ENCODE measurements at places on chromosomes 6 and 20.

- no peak for DNase-seq
- peaks cover 9% of the 10 kb centered on the region for H3K36me3 ChIP-seq
- no peak overlapping the region for H3K27ac ChIP-seq
Observed at GRCh38 chr6:31473780-31474761, 23.9 kb upstream of the MICB start.

GRCh38 chr6:125301435-125302391 is at the start of gene HDDC2:
Gene HDDC2 (minus strand): TSS chr6:125301967. CDS start chr6:125301932, 35 bp downstream.
- peaks cover 25% of the 10 kb centered on the region for H3K27me3 ChIP-seq
- DNase-seq, result peak; percentile 53
- H3K4me3 ChIP-seq, result peak within 1 kb of the TSS; percentile 80
- peaks cover 37% of the 10 kb centered on the region for H3K4me1 ChIP-seq
- peaks cover 42% of the 10 kb centered on the region for H3K36me3 ChIP-seq

DNA sequence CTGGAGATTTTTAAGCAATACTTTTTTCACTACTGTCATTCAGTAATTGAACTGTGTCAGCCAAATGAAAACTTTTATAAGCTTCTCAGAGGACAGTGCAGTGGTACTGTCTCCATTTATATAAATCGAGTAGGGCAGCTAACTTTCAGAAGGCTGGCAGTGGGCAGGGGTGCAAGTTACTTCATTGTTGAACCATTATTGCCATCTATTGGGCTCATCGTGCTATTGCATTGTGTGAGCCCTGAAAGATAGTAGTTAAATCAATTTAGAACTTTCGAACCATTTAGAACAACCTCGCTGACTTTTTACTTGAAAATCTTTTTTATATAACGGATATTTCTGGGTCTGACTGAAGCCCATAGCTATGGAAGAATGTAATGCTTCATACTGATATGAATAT is 347.8 kb upstream of the PLCB4 start:
- DNase-seq, result no peak
- H3K4me1 ChIP-seq, result no peaks in the 10 kb centered on the region
- H3K36me3 ChIP-seq, result no peaks in the 10 kb centered on the region
- H3K27ac ChIP-seq, result no peak overlapping the region
- H3K4me3 ChIP-seq, result no peak overlapping the region

- peaks cover 51% of the 10 kb centered on the region for H3K4me1 ChIP-seq
- H3K36me3 ChIP-seq, result peaks cover 2% of the 10 kb centered on the region
- H3K27me3 ChIP-seq, result peaks cover 40% of the 10 kb centered on the region
- H3K4me3 ChIP-seq, result peak overlapping the region; percentile 0
- DNase-seq, result peak; percentile 80
- peak overlapping the region; percentile 19 for H3K27ac ChIP-seq
Observed at GRCh38 chr6:148758492-148758891, 11.7 kb downstream of the UST start.

- H3K4me3 ChIP-seq, result peak overlapping the region; percentile 64
- H3K4me1 ChIP-seq, result peaks cover 7% of the 10 kb centered on the region
- H3K27me3 ChIP-seq, result no peaks in the 10 kb centered on the region
Observed at GRCh38 chr20:58649288-58650180, 1.5 kb upstream of the STX16 start.

DNA sequence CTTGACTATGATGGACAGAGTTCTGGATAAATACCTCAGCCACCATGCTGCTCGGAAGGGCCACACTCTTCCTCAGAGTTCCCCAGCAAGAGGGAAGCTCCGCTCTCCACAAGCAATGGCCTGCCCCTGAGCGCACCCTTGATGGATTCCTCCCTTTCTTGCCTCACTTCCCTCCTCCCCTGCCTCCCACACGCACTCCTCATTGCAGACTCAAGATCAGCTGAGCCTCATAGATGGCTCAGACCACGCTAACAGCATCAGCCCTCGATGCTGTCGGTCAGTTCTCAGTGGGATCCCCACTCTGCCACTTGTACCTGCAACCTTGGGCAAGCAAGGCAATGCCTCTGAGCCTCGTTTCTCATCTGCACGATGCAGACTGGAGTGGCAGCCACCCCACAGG is 123.3 kb downstream of the BMP7 start:
- no peaks in the 10 kb centered on the region for H3K36me3 ChIP-seq
- H3K4me1 ChIP-seq, result peaks cover 2% of the 10 kb centered on the region
- H3K4me3 ChIP-seq, result no peak overlapping the region
- no peak for DNase-seq

DNA sequence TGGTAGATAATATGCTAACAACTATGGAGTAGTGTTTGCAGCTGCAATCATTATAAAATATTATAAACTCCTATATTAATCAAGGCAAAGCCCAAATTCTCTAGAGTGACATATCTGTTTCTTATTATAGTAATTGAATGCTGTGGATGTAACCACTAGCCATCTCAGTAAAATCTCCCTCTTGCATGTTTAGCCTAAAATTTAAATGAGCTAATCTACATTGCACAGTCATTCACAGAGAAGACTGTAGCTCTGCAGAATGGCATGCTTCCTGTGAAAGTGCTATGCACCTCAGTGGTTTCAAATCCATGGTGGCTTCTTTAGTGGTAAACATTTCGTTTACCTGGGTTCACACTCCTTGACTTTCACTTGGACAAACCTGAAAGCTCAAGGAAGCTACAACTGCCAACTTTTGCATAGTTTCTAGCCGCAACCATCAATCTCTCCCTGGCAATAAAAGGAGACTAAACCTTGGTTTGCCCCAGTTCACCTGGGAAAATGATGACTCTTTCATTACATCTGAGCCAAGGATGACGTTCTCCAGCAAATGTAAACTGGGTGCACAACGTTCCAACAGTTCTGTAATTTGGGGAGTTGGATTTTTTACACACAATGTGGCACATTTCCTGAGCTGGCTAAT is 47.2 kb downstream of the FILIP1 start:
- H3K27ac ChIP-seq, result no peak overlapping the region
- H3K27me3 ChIP-seq, result peaks cover 21% of the 10 kb centered on the region
- no peaks in the 10 kb centered on the region for H3K36me3 ChIP-seq
- H3K4me1 ChIP-seq, result peaks cover 4% of the 10 kb centered on the region
- H3K4me3 ChIP-seq, result no peak overlapping the region

- no peaks in the 10 kb centered on the region for H3K4me1 ChIP-seq
- no peak overlapping the region for H3K4me3 ChIP-seq
- H3K27ac ChIP-seq, result no peak overlapping the region
- H3K36me3 ChIP-seq, result no peaks in the 10 kb centered on the region
Observed at GRCh38 chr6:168416531-168416930, 24.5 kb upstream of the SMOC2 start.

DNA sequence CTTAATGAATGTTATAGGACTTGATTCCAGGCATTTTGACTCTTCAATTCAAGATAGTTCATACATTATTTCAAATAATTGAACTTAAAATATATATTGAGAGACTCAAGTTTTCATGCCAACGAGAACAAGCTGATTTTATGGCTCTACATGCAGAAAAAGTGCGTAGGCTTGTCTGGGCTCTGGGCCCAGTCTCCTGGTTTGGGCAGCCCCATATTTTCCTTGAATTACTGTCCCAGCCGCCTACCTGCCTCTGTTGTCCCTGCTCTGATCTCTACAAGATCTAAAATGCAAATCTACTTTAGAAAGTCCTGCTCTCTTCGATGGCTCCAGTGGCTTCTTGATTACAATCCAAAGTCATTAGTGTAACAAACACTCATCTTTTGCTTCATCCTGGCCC is 537.4 kb upstream of the CHD6 start:
- DNase-seq, result no peak
- no peaks in the 10 kb centered on the region for H3K4me1 ChIP-seq

- H3K27me3 ChIP-seq, result no peaks in the 10 kb centered on the region
- H3K4me3 ChIP-seq, result no peak overlapping the region
- no peaks in the 10 kb centered on the region for H3K36me3 ChIP-seq
- DNase-seq, result no peak
Observed at GRCh38 chr6:148984531-148985056, 237.8 kb downstream of the UST start.

- no peak overlapping the region for H3K4me3 ChIP-seq
- no peaks in the 10 kb centered on the region for H3K36me3 ChIP-seq
- no peaks in the 10 kb centered on the region for H3K4me1 ChIP-seq
- peaks cover 2% of the 10 kb centered on the region for H3K27me3 ChIP-seq
- no peak overlapping the region for H3K27ac ChIP-seq
Observed at GRCh38 chr6:144955392-144955791, 670.3 kb downstream of the UTRN start.

GRCh38 chr6:61210549-61210948 is 1075.5 kb downstream of the KHDRBS2 start:
- H3K4me1 ChIP-seq, result no peaks in the 10 kb centered on the region
- no peaks in the 10 kb centered on the region for H3K36me3 ChIP-seq
- H3K27ac ChIP-seq, result no peak overlapping the region
- no peak overlapping the region for H3K4me3 ChIP-seq

DNA sequence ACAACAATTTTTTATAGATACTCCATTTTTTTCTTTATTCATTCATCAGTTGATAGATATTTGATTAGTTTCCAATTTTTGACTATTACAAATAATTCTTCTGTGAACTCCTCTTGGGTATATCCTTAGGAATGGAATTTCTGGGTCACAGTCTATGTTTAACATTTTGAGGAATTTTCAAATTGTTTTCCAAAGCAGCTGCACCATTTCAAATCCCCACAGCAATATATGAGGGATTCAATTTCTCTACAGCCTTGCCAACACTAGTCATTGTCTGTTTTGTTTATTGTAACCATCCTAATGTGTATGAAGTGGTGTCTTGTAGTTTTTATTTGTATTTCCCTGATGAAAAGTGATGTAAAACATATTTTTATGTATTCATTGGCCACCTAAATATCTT is 320.3 kb upstream of the DEFB112 start:
- H3K36me3 ChIP-seq, result no peaks in the 10 kb centered on the region
- no peak for DNase-seq
- no peaks in the 10 kb centered on the region for H3K4me1 ChIP-seq
- H3K4me3 ChIP-seq, result no peak overlapping the region
- H3K27me3 ChIP-seq, result no peaks in the 10 kb centered on the region
- no peak overlapping the region for H3K27ac ChIP-seq

DNA sequence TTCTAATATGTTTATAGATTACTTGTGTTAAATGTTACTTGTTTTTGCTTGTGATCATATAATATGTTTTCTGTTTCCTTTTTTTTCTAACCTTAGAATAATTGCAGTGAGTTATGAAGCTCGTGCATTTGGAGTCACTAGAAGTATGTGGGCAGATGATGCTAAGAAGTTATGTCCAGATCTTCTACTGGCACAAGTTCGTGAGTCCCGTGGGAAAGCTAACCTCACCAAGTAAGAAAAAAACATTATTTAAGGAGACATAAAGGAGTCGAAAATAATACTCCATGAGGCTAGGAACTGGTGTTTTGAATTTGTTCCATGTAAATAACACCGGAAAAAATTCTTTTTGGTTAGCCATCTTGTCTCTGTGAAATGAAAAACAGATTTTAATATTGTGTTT is 6.9 kb downstream of the POLH start:
- DNase-seq, result no peak
- peaks cover 61% of the 10 kb centered on the region for H3K36me3 ChIP-seq
- no peaks in the 10 kb centered on the region for H3K27me3 ChIP-seq
- H3K4me1 ChIP-seq, result peaks cover 58% of the 10 kb centered on the region

DNA sequence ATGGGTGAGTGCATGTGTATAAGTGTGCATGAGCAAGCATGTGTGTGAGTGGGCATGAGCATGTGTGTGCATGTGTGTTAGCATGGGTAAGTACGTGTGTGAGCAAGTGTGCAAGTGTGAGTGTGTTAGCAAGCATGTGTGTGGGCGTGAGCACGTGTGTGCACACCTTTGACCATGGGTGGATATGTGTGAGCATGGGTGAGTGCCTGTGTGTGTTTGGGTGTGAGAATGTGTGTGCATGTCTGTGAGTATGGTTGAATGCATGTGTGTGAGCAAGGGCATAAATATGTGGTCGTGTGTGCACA is 84.6 kb downstream of the DLL1 start:
- no peaks in the 10 kb centered on the region for H3K27me3 ChIP-seq
- H3K27ac ChIP-seq, result no peak overlapping the region
- no peak for DNase-seq
- H3K4me3 ChIP-seq, result no peak overlapping the region
- H3K36me3 ChIP-seq, result no peaks in the 10 kb centered on the region

DNA sequence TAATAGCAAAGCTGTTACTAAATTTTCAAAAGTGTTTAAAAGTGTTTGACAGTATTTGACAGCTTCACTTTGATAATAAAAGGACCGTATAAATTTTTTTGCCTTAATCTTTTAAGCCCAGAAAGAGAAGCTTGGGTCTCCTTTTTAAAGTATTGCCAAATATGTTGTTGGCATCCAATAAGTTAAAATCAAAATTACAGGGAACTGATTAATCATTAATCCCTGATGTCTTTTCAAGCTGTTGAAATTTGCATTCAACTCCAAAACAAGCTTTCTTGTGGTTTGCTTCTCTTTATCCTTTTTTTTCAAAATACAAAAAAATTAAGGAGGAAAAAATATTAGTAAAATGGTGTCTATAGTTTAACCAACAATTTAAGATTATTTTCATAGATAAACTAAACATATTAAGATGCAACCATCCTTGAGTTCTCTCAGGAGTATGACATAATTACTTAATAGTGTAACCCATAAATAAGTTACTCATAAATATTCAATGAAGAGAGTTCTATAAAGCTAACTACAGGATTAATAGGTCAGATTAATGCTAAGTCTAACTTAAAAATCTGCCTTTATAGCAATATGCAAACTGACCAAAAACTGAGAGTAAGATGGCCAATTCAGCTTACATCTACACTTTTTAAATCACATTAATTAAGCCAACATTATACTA is 27.0 kb upstream of the CALHM6 start:
- H3K27me3 ChIP-seq, result no peaks in the 10 kb centered on the region
- H3K4me3 ChIP-seq, result no peak overlapping the region
- no peaks in the 10 kb centered on the region for H3K4me1 ChIP-seq
- H3K36me3 ChIP-seq, result no peaks in the 10 kb centered on the region
- no peak for DNase-seq

- H3K4me3 ChIP-seq, result no peak overlapping the region
- DNase-seq, result no peak
- peaks cover 19% of the 10 kb centered on the region for H3K4me1 ChIP-seq
- peaks cover 56% of the 10 kb centered on the region for H3K27me3 ChIP-seq
Observed at GRCh38 chr20:46025376-46025783, 3.6 kb upstream of the SLC12A5 start.

Data from activated CD8-positive, alpha-beta memory T cell treated with anti-CD3 and anti-CD28 coated beads, Interleukin-2, amount 10 ng/mL, durations not matched to agents 7 days and 5 days (primary cell).